ENCODE measurements at places on chromosomes 5 and 9. TPM values are rescaled to one million over a fixed set of nuclear protein-coding genes. Genes with fewer than 3 reads are reported as not detected.

- DNase-seq, result no peak
Measured at GRCh38 chr5:139186752-139187326, 11.3 kb downstream of the SIL1 start.

DNA sequence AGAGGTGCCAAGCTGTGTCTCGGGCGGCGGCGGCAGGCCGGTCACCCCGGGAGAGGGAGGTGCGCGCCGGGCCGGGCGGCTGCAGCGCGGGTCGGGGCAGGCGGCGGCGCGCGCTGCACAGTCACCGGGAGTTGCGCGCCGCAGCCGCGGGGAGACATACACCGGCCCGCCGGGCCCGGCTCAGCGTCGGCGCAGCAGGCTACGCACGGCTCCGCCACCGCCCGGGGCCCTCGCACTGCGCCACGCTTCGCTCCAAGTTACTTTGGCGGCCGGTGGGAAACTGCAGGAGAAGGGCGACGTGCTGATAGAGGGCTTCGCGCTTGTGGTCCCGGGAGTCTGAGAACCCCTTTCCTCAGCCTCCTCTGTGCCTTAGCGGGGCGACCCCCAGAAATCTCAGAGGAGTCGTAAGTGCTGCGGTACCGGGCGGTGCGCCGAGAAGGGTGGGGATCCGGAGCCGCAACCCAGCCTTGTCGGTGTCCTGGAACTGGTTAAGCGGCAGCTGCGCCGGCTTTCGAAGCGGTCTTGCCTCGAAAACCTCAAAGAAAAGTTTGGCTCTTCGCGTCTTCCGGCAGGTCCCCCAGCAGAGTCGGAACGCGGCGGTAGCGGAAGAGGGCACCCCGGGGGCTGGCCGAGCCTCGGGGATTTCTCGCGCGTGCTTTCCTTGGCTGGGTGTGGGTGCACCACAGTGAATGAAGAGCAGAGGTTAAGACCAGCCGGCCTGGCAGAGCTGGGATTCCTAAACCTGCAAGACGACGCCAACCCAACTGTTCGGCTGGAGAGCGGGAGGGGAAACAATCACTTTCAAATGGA, at the start of gene EFNA5:
Gene EFNA5 (minus strand): TSS at position 6 of the 810 bp plus-strand sequence.
- DNase-seq, result peak; percentile 57

- no peak for DNase-seq
Measured at GRCh38 chr9:19378647-19379046, 1.4 kb downstream of the RPS6 start.

GRCh38 chr5:177445052-177445916, 1.3 kb upstream of the PRR7 start:
- no peak for DNase-seq

GRCh38 chr9:68462105-68462775, 78.4 kb downstream of the TMEM252 start:
- no peak for DNase-seq

SPZ1 gene
- total RNA-seq, result not detected

DOCK8 gene
- 2.0 TPM for total RNA-seq

RXRA gene
- 192 TPM for total RNA-seq

IL31RA gene
- total RNA-seq, result 0.20 TPM

SPINK4 gene
- not detected for total RNA-seq
